ENCODE measurements at places on chromosomes 1 and 21.

- DNase-seq, result no peak
These were observed 13.7 kb downstream of the MYOG start for GRCh38 chr1:203072002-203072602.

GRCh38 chr1:71357708-71358107 lies 276.9 kb upstream of the ZRANB2 start:
- no peak for DNase-seq

GRCh38 chr1:176315519-176316220 lies 108.6 kb upstream of the COP1 start:
- no peak for DNase-seq

GRCh38 chr1:231335663-231336602 lies 1.7 kb downstream of the EXOC8 start:
- no peak for DNase-seq

DNA sequence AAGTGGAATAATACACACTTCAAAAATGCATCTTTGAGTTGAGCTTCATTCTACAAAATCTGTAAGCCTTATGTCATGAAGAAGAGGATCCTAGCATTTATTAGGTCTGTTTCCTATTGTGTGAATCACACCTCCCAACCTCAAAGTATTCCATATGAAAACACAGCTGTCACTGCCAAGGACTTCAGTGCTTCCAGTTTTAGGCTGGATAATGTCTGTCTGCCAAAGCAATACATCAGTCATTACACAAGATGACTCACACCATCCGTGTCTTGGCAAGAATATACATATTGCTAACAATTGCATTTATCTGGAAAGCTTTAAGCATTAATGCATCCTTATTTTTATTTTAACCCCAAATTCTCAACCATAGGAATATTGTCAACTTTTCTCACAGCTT lies 125.7 kb upstream of the TMPRSS15 start:
- DNase-seq, result no peak

GRCh38 chr1:115289940-115290339 lies 48.1 kb downstream of the NGF start:
- DNase-seq, result no peak

DNA sequence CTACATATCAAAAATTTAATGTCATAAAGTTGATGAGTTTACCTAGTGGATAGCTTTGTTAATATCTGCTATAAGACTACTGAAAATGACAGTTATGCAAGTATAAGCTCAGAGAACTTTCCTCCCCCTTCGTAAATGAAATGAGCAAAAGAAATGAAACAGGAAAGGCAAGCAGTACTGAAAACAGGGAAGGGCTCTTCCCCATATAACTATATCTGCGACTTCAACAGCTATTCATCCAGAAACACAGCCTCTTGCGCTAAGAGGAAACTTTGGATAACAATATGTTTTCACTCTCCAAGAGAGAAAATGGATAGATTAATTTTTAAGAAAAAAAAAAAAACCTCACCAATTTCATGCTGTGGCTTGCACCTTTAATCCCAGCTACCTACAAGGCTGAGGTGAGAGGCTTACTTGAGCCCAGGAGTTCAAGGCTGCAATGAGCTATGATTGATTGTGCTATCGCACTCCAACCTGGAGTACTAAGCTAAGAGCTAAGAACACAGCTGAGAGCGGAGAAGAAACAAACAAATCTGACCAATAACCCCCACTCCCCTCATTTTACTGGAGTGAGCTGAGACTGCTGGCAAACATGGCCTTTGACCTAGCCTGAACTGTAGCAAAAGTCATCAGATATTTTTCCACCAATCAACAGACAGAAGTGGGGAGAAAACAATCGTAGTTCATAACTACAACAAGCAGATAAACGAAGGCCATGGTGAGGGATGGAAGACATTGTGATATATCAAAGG lies 29.0 kb downstream of the METTL18 start:
- no peak for DNase-seq

DNA sequence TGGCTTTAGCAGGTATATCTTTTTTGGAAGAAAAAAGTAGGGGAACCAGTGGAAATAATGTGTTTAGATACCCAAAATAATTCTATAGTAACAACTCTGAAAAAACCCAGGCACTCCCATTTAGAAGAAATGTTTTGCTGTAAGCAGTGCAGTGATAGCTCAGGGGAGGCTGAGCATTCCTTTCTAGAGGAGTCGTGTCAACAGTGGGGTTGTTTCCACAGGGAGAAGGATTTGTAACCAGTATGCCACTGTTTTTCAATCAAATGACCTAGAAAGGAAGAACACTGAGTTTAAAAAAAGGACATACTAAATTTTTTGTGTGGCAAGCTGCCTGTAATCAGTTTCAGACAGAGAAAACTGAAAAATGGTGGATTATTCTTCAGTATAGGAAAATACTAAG lies 2.4 kb downstream of the PGD start:
- DNase-seq, result no peak

GRCh38 chr1:209863766-209864485 lies 36.2 kb downstream of the UTP25 start:
- DNase-seq, result no peak

DNA sequence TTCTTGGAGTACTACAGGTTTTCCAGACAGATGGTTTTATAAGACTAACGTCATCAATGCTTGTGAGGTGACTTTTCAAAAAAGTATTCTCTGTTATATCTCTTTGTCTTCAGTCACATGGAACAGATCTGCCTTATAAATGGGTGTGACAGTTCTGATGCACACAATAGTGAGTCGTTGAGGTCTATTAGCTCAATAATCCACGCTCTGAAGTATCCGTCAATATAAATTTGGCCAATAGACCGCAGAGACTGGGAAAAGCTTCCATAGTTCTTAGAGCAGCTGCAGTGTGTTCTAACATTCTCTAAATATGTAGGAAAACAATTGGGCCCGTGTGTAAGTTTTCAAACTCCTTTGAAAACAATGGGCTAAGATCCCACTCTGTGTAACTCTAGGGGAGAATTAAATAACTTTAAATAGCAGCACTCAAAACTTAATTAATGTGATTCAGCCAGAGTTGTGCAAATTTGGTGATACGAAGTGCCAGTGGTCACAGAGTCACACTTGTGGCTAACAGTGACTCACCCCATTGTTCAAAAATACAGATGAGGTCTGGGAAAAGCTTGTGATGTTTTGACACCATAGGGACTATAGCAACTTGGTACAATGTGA lies 316.0 kb downstream of the LMO4 start:
- DNase-seq, result no peak

GRCh38 chr21:36159356-36159921 lies 2.8 kb downstream of the DOP1B start:
- DNase-seq, result no peak

DNA sequence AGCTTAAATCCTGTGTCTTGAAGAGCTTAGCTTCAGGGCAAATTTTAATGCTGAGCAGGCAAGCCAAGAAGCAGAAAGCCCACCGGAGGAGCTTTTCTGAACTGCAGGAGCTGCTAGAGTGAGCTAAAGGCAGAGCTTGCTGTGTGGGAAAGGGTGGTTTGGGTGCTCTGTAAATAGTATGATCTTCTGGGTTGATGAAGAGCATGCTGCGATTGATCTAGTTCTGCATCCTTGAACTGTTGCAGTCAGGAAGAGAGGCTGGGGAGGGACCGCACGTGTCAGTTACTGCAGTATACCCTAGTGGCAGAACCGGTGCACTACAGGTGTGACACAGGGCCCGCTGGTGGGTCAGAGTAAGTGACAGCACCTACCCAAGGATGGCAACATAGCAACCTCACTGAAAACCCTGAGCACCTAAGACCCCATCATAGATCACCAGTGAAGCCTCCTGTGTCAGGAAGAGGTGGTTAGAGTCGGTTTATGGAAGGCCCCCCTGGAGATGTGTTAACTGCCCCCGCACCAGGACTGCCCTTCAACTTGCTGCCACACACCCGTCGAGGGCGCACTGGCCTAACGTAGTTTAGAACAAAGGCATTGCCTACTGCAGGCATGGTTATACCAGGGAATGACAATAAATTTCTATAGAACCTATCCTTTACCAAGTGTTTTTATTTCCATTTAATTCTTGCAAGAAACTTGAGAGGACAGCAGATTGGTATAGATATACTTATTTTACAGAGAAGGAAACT lies 146.0 kb upstream of the KIAA0040 start:
- peak; percentile 6 for DNase-seq

DNA sequence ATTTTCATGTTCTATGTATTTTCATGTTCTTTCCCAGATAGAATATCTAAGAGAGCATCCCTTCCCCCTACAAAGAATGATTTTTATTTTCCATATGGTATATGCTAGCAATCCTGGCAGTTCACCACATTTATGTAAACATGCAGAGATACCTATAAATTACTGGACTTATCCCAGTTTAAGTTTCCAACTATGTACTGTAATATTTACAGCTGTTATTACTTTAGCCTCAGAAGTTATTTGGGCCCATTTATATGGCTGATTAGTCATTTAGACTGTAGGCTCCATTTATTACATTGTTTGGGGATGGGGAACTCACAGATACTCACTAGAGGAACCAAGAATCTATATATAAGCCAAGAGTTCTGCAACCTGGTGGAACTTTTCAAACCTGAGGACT lies 84.8 kb upstream of the WARS2 start:
- no peak for DNase-seq

GRCh38 chr1:192812420-192813209 lies 3.8 kb downstream of the RGS2 start:
- DNase-seq, result no peak

GRCh38 chr1:59146056-59146455 lies 150.8 kb upstream of the FGGY start:
- no peak for DNase-seq

DNA sequence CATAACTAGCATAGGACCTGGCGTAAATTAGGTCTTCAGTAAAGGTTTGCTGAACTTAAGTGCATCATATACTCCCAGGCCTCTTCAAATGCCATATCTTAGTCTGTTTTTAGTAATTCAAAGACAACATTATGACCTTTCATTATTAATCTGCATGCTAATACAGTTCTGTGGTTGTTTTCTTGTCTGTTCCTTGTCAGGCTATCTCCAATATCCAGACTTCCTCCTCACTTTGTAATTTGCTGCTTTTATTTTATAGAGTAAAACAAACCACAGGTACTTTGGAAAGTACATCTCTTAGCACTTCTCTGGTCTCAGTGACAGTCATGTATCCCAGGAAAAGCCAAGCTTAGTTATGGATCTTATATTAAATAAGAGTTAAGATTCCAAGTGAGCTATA lies 65.1 kb upstream of the BMP8A start:
- DNase-seq, result no peak

DNA sequence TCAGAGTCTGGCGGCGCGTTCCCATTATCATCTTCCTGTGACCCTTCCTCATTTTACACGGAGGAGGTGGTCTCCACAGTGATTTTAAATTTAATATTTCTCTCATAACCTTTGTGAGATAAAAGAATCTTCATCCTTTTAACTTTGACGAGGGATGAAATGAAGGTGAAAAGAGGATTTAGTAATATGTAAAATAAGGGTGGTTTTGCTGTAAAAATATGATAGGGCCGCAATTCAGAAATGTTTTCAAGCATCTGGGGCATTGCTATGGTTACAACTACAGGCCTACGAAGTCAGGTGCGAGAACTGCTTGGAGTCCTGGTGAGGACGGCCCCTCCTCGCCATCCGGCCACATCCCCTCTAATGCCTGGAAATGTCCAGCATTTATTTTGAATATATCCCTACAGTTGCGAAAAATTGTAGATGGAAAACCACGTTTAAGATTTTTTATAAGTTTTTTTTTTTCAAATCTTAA lies 422 bp upstream of the RSBN1 start:
- no peak for DNase-seq

DNA sequence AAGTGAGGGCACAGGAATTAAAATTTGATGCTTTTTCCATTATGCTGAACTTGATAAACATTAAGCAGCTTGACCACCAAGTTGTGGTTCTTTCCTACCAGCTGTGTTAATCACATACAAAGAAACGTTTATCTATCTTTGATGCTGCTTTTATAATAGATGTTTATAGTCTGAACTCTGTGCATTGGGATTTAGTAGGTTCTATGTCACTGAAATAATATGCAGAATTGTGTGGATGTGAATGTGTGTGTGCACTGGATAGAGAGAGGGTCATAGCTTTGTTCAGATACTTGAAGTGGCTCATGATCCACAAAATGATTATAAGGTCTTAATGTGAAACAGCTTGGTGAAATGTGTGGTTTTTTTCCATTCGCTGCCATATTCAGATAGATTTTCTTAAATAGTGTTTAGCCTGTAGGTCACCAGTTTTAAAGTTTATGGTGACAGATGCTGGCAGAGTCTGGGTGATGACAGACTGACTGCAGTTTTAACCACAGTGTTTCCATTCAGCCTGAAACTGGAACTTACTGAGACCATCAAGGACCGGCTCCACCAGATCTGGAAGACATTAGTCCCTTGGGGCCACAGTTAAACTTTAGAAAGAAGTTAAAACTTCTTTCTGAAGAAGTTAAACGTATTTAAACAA lies 10.2 kb downstream of the DDI2 start:
- no peak for DNase-seq

GRCh38 chr1:169236880-169237279 lies 130.4 kb downstream of the ATP1B1 start:
- DNase-seq, result no peak

- DNase-seq, result no peak
These were observed 34.6 kb downstream of the DNTTIP2 start for GRCh38 chr1:93844262-93845045.

- no peak for DNase-seq
These were observed 44.3 kb downstream of the LHX9 start for GRCh38 chr1:197961449-197961848.

DNA sequence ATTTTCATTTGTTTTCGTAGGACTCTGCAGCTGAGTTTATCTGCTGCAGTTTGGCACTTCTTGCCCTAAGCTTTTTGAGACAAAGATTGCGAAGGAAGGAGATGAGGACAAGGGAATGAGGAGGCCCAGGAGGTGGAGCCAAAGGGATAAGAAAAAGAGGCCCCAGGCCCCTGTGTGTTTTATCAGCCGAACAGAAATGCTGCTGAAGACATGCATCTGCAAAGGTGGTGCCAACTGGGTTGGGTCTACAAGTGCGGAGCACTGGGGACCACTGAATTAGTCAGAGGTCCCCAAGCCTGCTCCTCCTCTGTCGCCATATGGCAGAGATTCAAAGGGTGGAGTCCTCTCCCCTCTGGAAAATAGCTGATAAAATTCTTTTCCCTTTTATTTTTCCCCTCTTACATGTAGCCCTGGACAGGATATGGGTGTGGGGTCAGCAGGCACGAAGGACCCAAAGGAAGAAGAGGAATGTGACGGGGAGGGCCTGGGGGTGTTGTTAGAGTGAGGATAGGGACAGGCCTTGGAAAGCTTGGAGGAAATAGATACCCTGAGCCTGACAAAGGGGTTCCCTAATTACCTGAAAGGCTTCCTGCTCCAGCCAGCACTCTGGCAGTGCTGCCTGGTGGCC lies 2.7 kb downstream of the CD34 start:
- DNase-seq, result no peak

GRCh38 chr21:24367936-24368335 lies 1239.3 kb downstream of the MRPL39 start:
- no peak for DNase-seq

GRCh38 chr1:50861772-50862171 lies 98.3 kb downstream of the FAF1 start:
- no peak for DNase-seq

- no peak for DNase-seq
These were observed 2.3 kb upstream of the CLEC20A start for GRCh38 chr1:178498896-178499675.

Measured in activated CD4-positive, CD25-positive, alpha-beta regulatory T cell (primary cell).